Stimulated activated CD8-positive, alpha-beta memory T cell treated with anti-CD3 and anti-CD28 coated beads, Interleukin-7, amount 100 ng/mL, for 48 hours (primary cell): ENCODE measurements at places on chromosomes 2 and 18.

DNA sequence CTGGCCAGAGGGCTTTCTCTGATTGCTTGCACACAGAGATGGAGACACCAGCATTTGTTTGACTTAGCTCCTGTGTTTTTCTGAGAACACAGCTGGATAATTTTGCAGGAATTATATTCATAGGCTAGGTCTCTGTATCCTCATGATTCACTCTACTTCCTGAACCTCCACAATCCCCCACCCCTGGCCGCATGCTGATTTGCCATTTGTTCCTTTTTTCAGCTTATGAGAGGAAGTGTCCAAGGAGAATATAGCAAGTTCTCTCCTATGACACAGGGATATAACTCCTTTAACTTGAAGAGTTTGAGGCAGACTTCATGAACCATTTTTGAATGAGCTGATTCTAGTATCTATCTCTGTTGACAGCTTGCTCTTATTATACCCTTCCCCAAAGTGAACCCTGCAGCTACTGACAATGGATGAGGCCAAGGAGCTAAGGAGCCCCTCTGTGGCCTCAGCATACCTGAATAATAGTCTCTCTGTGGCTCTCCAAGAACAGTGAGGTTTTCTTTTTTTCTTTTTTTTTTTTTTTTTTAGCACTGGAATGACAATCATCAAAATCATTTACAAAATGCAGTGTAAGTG, 15.4 kb downstream of the CAVIN2 start:
- DNase-seq = no peak

DNA sequence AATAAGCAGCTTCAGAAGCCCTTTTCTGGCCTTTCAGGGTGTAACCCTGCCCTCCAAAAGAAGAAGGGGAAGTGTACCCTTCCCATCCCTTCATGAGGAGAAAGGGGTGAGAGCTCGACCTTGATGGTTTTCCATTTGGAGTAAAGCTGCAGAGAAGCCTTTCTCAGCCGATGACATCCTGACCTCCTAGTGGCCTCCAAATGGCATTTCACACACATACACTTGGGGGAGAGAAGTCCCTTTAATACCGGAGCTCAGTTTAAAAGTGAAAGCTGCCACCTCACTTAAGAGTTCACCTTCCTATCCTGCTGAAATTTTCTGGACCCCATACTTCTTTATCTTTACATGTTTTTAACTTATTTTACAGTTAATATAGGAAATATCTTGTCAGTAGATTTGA, 716.7 kb downstream of the DCDC2C start:
- DNase-seq = no peak

- DNase-seq = no peak
Observed at GRCh38 chr2:195360242-195360641, 296.8 kb upstream of the SLC39A10 start.

DNA sequence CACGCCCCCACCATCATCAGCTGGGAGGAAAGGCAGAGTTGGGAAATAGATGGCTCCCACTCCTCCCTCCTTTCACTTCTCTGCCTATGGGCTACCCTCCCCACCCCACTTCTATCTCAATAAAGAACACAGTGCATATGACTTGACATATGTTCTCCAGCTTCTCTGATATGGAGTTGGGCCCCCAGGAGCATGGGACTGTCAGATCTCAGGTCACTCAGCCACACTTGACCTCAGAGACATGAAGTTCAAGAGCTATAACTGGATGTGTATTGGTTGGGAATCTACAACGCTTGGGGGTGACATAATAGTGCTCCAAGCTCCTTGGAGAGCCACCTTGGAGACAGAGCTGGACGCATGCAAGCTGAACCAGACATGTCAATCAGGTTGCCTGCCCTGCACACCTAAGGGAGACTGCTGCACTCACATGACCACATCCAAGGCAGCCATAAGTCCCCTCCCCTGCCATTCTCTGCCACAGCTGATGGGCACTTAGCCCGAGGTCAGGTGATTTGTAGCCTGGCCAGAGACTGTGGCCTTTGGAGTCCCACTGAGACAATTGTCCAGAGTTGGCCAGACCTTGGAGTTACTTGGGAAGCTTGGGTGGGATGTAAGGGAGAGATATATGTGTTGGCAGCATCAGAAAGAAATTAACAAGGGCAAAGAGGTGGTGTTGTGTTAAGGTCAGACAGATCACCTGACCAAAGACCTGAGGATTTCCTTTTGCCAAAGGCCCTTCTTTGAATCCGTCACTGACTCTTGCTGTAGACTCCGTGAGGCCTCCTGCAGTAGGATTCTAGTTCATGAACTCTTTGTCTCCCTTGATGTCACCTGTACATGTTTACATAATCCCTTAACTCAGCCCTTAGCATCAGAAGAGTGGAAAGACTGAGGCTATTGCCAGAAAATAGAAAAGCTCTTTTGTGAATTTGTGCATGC, 3.7 kb downstream of the INHA start:
- DNase-seq = no peak

GRCh38 chr2:127261804-127262406, 32.0 kb downstream of the ERCC3 start:
- no peak for DNase-seq

DNA sequence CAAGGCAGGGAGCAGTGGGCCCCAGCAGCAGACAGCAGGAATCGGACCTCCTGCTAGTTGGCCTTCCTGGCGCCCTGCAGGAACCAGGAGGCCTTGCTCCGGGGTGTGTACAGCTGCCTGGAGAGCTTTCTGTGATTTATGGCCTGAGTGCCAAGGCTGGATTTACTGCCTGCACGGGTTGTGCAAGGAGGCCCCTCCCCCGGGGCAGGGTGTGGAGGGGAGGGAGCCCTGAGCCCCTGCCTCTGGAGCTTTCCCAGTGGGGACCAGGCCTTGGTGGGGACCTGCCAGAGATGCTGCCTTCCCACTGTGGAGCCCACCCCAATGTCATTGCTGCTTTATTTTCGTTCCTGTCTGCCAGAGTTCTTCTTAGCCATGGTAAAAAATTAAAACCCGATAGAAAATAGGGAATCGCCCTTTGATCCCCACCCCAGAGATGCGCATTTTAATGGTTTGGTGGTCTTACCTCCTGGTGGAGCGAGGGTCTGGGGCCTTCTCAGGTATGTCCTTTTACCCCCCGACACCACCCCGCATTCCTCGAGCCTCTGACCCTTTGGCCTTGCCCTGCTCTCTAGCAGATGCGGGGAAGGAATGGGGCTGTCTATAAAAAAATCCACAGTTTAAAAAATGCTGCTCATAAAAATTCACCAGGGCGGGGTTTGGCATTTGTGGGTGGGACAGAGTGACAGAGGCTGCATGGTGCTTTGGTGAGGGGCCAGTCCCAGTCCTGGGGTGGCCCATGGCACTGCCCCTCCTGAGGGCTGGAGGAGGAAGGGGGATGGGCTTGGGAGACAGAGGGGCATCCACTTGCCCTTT, 6.9 kb upstream of the RALB start:
- DNase-seq = no peak

GRCh38 chr2:96111823-96112500, 4.4 kb downstream of the ADRA2B start:
- DNase-seq = no peak

DNA sequence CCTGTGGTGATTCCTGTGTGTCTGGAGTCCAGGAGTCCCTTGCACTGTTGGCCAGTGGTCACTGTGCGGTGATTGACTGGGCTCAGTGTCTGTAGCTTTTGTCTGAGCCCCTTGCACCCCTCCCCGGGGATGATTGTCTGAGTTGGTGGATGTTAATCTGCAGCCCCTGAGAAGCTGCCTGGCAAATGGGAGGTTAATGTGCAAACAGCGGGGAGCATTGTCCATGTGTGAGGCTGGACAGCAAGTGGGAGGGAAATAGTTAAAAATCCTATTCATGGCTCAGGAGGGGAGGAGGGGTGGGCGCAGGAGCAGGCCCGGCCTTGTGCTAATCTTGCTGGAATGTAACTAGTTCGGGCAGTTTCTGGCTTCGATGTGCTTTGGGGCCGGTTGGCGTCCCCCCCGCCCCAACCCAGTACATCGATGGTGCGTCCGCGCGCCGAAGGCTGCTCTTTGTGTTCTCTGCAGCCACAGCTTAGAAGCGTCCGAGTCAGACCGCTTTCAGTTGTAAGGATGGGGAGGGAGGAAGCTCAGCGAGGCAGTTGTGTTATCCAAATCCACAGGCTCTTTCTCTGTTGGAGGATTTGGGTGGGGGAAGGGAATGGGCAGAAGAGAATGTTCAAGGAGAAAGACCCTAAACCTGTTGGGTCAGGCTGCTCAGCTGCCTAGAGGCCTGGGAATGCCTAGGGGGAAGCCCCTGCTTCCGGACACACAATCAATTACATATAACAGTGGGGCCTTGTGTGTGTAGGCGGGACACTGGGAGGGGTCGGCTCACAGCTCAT, 71.8 kb downstream of the TGOLN2 start:
- no peak for DNase-seq

- DNase-seq = no peak
Observed at GRCh38 chr18:79396431-79397246, 909 bp downstream of the NFATC1 start.

GRCh38 chr2:10356439-10356811, 53.7 kb downstream of the HPCAL1 start:
- DNase-seq = no peak

DNA sequence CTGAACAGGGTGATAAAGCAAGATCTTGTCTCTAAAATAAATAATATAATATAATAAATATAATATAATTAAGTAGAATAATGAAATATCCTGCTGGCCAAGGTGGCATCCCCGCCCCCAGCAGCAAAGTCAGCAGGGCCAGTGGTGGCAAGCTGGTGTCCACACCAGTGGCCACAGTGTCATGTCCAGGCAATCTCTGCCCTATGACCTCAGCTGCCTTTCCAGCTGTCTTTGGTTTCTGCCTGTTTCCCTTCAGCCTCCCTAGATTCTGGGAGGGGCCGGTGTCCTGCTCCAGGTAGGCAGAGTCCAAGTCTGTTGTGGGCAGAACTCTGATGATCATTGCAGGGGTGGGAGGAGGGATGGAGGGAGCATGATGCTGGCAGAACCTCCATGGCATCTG, 16.2 kb upstream of the STEAP3 start:
- DNase-seq = no peak

- DNase-seq = no peak
Observed at GRCh38 chr18:7084080-7085065, 33.2 kb downstream of the LAMA1 start.

- DNase-seq = no peak
Observed at GRCh38 chr2:176820371-176820932, 392.1 kb upstream of the HNRNPA3 start.

- no peak for DNase-seq
Observed at GRCh38 chr2:38643021-38643671, 22.8 kb upstream of the GALM start.

DNA sequence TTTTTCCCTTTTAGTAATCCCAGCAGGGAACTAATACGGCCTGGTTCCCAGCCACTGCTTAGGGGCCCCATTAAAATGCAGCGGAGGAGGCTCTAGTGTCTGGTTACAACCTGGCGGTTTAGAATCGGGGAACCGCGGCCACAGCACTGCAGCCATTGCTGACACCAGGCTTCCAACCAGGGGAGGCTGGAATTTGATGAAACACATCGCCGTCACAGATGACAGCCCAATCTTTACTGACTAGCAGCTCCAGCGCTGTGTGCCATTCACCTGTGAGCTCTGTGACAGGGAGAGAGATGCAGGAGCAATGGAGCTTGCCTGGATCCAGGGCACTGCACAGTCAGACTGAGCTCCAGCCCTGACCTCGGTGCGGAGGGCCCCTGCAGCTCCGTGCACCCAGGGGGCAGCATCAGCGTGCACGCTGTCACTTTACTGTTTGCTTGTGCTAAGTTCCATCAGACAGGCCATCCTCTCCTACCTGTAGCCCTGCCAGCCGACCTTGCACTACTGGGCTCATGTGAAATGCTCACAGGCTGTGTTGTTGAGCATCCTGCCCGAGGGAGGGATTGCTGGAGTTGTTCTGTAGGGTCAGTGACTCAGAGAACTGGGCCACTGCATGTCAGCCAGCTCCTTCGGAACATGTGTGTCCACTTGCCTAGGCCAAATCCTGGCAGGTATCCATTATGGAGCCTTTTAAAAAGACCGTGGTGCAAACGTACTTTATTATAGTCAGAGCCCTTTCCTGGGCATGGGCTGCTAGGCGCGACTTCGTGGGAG, 203.5 kb downstream of the SEPTIN10 start:
- DNase-seq = no peak

DNA sequence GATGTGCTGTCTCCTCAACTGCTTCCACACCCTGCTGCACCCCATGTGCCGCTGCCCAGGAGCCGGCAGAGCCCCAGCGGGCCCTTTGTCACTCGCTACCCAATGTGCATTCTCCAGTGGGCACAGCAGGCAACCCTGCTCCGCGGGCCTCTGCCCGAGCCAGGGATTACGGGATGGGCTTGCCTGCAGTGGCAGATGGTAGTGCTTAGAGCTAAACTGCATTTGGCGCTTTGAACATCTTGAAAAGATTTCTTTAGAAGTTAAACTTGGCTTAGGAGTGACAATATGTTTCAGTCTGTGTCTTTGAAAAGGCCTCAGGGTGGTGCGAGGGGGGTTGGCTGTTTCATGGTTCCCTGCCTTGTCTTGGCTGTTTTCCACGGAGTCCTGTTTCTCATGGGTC, 84.0 kb upstream of the BOD1L2 start:
- DNase-seq = no peak

DNA sequence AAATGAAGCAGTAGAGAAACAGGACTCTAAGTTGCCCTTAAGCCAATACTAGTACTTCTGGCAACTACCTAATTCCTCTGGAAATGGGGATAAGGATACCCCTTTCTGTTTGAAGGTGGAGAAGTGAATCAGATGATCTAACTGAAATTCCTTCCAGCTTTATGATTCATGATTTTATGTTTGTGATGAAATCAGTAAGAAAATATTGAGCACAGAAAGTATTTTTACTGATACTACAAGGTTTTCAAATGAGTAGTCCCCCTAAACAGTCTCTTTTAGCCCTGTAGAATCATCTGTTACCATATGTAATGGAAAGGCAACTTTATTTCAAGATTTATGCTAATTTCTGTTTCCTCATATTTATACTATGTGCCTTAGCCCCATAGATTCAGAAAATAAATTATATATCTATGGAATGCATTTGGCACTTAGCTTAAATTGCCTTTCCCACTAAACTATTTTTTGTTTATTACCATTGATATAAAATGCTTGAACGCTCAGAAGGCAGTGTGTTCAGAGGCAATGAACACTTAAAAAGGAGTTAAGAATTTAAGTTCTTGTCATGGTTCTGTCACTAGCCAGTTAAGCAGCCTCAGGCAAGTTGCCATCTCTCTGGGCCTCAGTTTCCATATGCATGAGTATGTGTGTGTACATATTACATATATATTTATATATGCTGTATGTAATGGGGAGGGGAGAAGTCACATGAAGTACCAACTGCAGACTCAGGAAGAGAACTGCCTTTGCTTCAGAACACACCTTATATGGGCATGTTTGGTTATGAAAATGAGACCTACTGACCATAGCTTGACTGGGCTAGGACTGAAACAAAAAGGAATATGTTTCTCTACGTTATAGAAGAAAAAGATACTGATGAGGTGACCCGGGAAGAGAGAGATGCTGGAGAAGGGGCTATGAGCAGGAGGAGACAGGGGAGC, 97.7 kb downstream of the CDC42EP3 start:
- no peak for DNase-seq
